ENCODE measurements at places on chromosomes 6 and 20. TPM values are rescaled to one million over a fixed set of nuclear protein-coding genes. Genes with fewer than 3 reads are reported as not detected.

GRCh38 chr6:147724454-147724853, 216.0 kb downstream of the SAMD5 start:
- no peak overlapping the region for H3K27ac ChIP-seq
- peaks cover 9% of the 10 kb centered on the region for H3K4me1 ChIP-seq
- H3K4me3 ChIP-seq, result no peak overlapping the region
- no peaks in the 10 kb centered on the region for H3K36me3 ChIP-seq
- no peak for DNase-seq
- H3K27me3 ChIP-seq, result no peaks in the 10 kb centered on the region

GRCh38 chr6:106197441-106197840, 111.3 kb downstream of the PRDM1 start:
- DNase-seq, result no peak
- no peak overlapping the region for H3K4me3 ChIP-seq
- H3K4me1 ChIP-seq, result no peaks in the 10 kb centered on the region
- no peaks in the 10 kb centered on the region for H3K36me3 ChIP-seq

DNA sequence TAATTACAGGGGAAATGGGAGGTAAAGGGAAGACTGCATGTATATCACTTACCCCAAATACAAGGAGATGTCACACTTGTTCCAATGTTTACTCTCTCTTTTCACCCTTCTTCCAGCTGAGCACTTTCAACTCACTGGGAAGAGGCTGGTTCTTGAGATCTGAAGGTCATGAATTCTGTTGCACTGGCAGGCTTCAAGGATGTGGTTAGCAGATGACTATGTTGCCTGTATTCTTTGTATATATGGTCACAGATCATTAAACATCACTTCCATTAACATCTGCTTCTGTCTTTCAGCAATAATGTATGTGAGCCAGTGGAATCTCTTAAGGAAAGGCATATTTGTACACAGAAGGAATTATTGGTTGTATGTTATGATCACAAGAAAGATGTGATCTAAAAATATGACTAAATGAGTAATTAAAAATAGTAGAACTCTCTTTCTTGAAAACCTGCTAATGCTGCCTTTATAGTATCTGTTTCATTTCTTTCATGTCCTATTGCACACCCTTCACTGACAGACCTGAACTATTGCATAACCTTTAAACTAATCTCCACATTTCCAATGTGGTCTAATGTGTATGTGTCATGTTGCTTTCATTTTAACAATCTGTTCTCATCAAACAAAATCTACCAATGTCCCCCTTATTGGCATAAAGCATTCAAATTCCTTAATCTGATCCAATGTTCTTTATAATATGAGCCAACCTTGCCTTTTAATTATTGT, 131.4 kb upstream of the EPHA7 start:
- no peaks in the 10 kb centered on the region for H3K27me3 ChIP-seq
- H3K4me3 ChIP-seq, result no peak overlapping the region
- no peaks in the 10 kb centered on the region for H3K36me3 ChIP-seq
- no peaks in the 10 kb centered on the region for H3K4me1 ChIP-seq
- no peak for DNase-seq

GRCh38 chr6:37381579-37381978, 27.8 kb downstream of the RNF8 start:
- no peaks in the 10 kb centered on the region for H3K4me1 ChIP-seq
- no peaks in the 10 kb centered on the region for H3K27me3 ChIP-seq
- no peak overlapping the region for H3K27ac ChIP-seq
- peak; percentile 84 for DNase-seq

DNA sequence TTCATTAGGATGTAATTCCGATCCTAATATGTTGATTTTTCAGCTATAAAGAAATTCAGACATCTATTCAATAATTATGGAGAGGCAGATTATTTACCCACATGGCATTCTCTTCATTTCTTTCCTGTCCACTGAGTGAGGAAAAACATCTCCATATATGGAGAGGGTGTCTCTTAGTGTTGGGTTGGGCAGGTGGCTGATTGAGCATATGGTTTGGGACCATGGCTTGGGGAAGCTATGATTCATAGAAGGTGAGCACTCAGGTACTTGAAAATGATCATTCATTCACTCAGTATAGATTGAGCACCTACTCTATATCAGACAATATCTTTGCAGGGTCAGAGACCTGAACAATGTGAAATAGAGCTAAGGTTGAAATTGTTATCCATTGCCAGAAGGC, 41.3 kb upstream of the IL20RA start:
- H3K27me3 ChIP-seq, result no peaks in the 10 kb centered on the region
- DNase-seq, result no peak
- no peak overlapping the region for H3K4me3 ChIP-seq

DNA sequence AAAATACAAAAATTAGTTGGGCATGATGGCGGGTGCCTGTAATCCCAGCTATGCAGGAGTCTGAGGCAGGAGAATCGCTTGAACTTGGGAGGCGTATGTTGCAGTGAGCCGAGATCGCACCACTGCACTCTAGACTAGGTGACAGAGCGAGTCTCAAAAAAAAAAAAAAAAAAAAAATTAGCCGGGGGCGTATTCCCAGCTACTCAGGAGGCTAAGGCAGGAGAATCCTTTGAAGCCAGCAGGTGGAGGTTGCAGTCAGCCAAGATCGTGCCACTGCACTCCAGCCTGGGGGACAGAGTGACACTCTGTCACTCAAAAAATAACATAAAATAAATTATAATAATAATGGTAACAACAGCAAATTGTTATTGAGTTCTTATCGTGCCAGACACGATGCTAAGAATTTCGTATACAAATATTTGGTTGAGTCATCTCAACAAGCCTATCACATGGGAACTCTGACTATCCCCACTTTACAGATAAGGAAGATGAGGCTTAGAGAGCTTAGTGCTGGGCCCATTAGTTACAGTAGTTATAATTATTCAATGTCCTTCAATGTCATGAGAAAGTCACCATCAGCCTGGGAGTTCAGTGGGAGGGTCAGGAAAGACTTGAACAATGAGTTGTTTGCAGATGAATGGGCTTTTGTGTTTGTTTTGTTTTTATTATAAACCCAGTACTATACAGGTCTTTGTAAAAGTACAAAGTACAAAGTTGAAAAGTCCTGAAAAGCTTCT, 19.4 kb downstream of the C6orf15 start:
- peaks cover 3% of the 10 kb centered on the region for H3K4me1 ChIP-seq
- no peaks in the 10 kb centered on the region for H3K36me3 ChIP-seq
- no peaks in the 10 kb centered on the region for H3K27me3 ChIP-seq
- peak overlapping the region; percentile 18 for H3K27ac ChIP-seq

DNA sequence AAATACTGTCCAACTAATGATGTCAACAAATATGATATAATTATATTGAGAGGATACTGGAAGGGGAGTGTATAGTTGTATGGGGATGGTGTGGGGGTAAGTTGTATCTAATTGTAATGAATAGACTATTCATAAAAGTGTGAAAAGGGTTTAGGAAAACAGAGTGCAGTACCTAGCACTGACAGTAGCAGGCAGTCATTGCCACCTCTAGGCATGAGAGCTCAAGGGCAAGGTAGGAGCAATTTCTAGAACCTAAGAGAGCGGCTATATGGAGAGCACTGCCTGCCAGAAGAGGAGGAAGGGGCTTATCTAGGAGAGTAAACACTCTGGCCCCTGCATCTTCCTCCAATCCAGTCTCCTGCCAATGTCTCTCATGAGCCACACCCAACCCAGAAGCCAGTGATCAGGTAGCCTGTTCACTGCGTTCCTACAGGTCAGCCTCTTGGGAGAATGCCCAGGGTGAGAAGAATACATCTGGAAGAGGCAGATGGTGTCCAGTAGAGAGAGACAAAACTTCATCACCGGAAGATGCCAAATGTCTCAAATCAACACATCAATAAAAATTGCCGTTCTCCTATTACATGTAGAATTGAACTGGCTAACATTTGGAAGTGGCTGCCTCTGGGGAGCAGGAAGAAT, 200.0 kb downstream of the LY86 start:
- H3K27me3 ChIP-seq, result no peaks in the 10 kb centered on the region
- H3K36me3 ChIP-seq, result no peaks in the 10 kb centered on the region
- no peak overlapping the region for H3K4me3 ChIP-seq
- H3K4me1 ChIP-seq, result no peaks in the 10 kb centered on the region

- H3K4me1 ChIP-seq, result no peaks in the 10 kb centered on the region
- no peak overlapping the region for H3K27ac ChIP-seq
- no peak for DNase-seq
- no peaks in the 10 kb centered on the region for H3K36me3 ChIP-seq
Observed at GRCh38 chr6:70538376-70538775, 28.4 kb upstream of the SDHAF4 start.

GRCh38 chr6:16966791-16967469, 134.9 kb upstream of the STMND1 start:
- H3K4me3 ChIP-seq, result no peak overlapping the region
- H3K36me3 ChIP-seq, result no peaks in the 10 kb centered on the region
- H3K27ac ChIP-seq, result no peak overlapping the region
- no peaks in the 10 kb centered on the region for H3K4me1 ChIP-seq
- DNase-seq, result no peak
- H3K27me3 ChIP-seq, result no peaks in the 10 kb centered on the region

DNA sequence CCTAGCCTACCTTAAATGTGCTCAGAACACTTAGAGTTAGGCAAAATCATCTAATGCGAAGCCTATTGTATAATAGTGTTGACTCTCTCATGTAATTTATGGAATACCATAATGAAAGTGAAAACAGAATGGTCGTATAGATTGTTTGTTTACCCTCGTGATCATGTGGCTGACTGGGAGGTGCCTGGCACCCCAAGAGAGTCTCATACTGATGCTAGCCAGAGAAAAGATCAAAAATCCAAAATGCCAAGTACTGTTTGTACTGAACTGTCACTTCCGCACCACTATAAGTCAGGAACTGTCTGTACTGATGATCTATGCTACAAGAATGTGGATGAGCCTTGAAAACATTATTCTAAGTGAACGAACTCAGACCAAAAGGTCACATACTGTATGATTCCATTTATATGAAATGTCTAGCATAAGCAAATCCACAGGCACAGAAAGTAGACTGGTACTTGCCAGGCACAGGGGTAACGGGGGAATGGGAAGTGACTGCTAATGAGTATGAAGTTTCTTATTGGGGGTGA, 22.4 kb downstream of the ZMYND8 start:
- no peaks in the 10 kb centered on the region for H3K27me3 ChIP-seq
- peak; percentile 73 for DNase-seq
- H3K36me3 ChIP-seq, result no peaks in the 10 kb centered on the region
- peaks cover 68% of the 10 kb centered on the region for H3K4me1 ChIP-seq
- H3K27ac ChIP-seq, result peak overlapping the region; percentile 76

- peaks cover 9% of the 10 kb centered on the region for H3K4me1 ChIP-seq
- H3K36me3 ChIP-seq, result no peaks in the 10 kb centered on the region
Observed at GRCh38 chr6:166460473-166461437, 78.0 kb upstream of the MPC1 start.

GRCh38 chr20:58306421-58307261, 2.9 kb upstream of the RAB22A start:
- peak; percentile 18 for DNase-seq
- H3K4me1 ChIP-seq, result peaks cover 12% of the 10 kb centered on the region
- no peak overlapping the region for H3K27ac ChIP-seq
- H3K36me3 ChIP-seq, result no peaks in the 10 kb centered on the region
- no peak overlapping the region for H3K4me3 ChIP-seq
- H3K27me3 ChIP-seq, result no peaks in the 10 kb centered on the region

- no peaks in the 10 kb centered on the region for H3K36me3 ChIP-seq
- no peak for DNase-seq
- no peak overlapping the region for H3K27ac ChIP-seq
- no peak overlapping the region for H3K4me3 ChIP-seq
Observed at GRCh38 chr20:24619212-24619611, 149.8 kb downstream of the SYNDIG1 start.

- no peak overlapping the region for H3K27ac ChIP-seq
- H3K4me1 ChIP-seq, result peaks cover 7% of the 10 kb centered on the region
- DNase-seq, result peak; percentile 43
- H3K27me3 ChIP-seq, result no peaks in the 10 kb centered on the region
- H3K36me3 ChIP-seq, result no peaks in the 10 kb centered on the region
Observed at GRCh38 chr20:2914160-2914559, 40.9 kb downstream of the PTPRA start.

- H3K36me3 ChIP-seq, result no peaks in the 10 kb centered on the region
- DNase-seq, result no peak
- no peak overlapping the region for H3K27ac ChIP-seq
- no peaks in the 10 kb centered on the region for H3K4me1 ChIP-seq
- no peaks in the 10 kb centered on the region for H3K27me3 ChIP-seq
Observed at GRCh38 chr20:35398660-35399144, 13.1 kb downstream of the UQCC1 start.

DNA sequence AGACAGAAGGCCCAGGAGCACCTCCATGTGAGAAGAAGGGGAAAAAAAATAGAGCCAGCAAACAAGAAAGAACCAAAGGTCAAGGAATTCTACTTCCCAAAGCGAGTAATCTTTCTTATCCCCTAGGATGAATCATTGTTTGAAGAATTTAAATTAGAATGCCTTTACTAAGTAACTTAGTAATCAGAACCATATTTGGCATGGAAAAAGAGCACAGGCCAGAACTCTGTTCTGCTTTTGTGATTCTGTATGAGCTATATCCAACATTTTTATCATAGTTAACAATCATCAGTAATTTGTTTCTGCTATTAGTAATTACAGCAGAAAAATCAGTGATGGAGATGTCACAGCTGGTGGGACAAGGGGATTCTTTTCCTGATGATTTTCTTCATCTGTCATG, 228.8 kb upstream of the FAM83B start:
- H3K4me3 ChIP-seq, result no peak overlapping the region
- no peaks in the 10 kb centered on the region for H3K36me3 ChIP-seq
- peak overlapping the region; percentile 77 for H3K27ac ChIP-seq
- peak; percentile 33 for DNase-seq
- H3K4me1 ChIP-seq, result peaks cover 8% of the 10 kb centered on the region

The CDSN gene
- total RNA-seq, result not detected

The FNDC11 gene
- 0.76 TPM for total RNA-seq

The MICB gene
- 0.67 TPM for total RNA-seq

The PAK5 gene
- 0.76 TPM for total RNA-seq

Data from hepatocyte (in vitro differentiated cells).